ENCODE measurements at places on chromosomes 6 and 20. TPM values are rescaled to one million over a fixed set of nuclear protein-coding genes. Genes with fewer than 3 reads are reported as not detected.

The JAG1 gene
- 132 TPM for total RNA-seq

The NT5E gene
- total RNA-seq, result 41.0 TPM

The SIRPA gene
- total RNA-seq, result 46.6 TPM

The CST7 gene
- 3.7 TPM for total RNA-seq

The LY86 gene
- 6.1 TPM for total RNA-seq

The VSX1 gene
- total RNA-seq, result 0.41 TPM

The TAB2 gene
- total RNA-seq, result 50.1 TPM

The HLA-DQB2 gene
- 15.1 TPM for total RNA-seq

The MUC21 gene
- not detected for total RNA-seq

The THBD gene
- total RNA-seq, result 48.1 TPM

The CDYL gene
- 46.8 TPM for total RNA-seq

The SMOC2 gene
- 13.1 TPM for total RNA-seq

The GMEB2 gene
- 13.4 TPM for total RNA-seq

The NKAIN4 gene
- 29.7 TPM for total RNA-seq

All from kidney (tissue), 22 donors.